Left ventricle myocardium inferior (tissue), 1 donor: ENCODE measurements at places on chromosomes 16 and 17. TPM values are rescaled to one million over a fixed set of nuclear protein-coding genes. Genes with fewer than 3 reads are reported as not detected.

GRCh38 chr17:57597101-57597500 lies 148.0 kb downstream of the CCDC182 start:
- DNase-seq: no peak
- H3K27me3 ChIP-seq: no peaks in the 10 kb centered on the region
- H3K27ac ChIP-seq: no peak overlapping the region
- no peaks in the 10 kb centered on the region for H3K36me3 ChIP-seq
- H3K4me3 ChIP-seq: no peak overlapping the region
- H3K4me1 ChIP-seq: peaks cover 26% of the 10 kb centered on the region

- H3K27ac ChIP-seq: peak overlapping the region; percentile 82
- peaks cover 23% of the 10 kb centered on the region for H3K4me1 ChIP-seq
- peak overlapping the region; percentile 91 for H3K4me3 ChIP-seq
- no peak for DNase-seq
Measured at GRCh38 chr16:2429771-2430663, 770 bp downstream of the CCNF start.

DNA sequence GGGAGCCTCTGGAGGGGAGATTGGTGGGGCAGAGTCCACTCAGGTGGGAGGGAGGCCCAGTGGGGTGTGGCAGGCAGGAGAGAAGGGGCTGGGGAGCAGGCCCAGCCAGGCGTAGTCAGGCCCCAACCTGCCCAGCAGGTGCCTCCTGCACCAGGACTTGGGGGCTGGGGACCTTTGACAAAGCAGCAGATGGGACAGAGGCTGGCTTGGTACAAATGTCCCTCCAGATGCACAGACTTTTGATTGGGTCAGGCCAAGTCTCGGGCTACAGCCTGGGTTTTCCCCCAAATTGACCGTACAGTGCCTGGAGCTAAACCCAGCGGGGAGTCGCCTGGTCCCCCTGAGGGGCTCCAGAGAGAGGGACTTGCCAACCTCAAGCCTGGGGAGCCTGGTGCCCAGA lies 411 bp downstream of the GGT6 start:
- peaks cover 32% of the 10 kb centered on the region for H3K4me1 ChIP-seq
- H3K27ac ChIP-seq: no peak overlapping the region
- no peak overlapping the region for H3K4me3 ChIP-seq
- no peak for DNase-seq
- no peaks in the 10 kb centered on the region for H3K36me3 ChIP-seq

GRCh38 chr17:77933777-77934398 lies 24.6 kb upstream of the TNRC6C start:
- no peaks in the 10 kb centered on the region for H3K36me3 ChIP-seq
- no peak for DNase-seq
- peaks cover 24% of the 10 kb centered on the region for H3K27me3 ChIP-seq
- H3K4me1 ChIP-seq: no peaks in the 10 kb centered on the region
- no peak overlapping the region for H3K27ac ChIP-seq

DNA sequence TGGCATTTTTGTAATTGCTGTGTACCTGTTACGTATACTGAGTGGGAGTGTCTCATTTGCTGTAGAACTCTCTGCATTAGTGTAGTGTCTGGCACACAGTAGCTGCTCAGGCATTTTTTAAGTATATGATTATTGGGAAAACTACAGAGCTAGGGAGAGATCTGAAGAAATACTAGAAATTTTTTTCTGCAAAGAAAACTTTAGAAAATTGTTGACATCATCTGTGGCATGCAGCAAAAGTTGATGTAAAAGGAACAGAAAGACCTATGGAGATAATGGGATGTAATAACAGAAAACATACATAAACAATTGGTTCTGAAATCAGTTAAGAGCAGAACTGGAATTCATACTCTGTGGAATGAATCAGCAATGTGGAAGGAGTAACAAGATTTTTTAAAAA lies 11.6 kb downstream of the CLTC start:
- peaks cover 98% of the 10 kb centered on the region for H3K4me1 ChIP-seq
- DNase-seq: no peak

DNA sequence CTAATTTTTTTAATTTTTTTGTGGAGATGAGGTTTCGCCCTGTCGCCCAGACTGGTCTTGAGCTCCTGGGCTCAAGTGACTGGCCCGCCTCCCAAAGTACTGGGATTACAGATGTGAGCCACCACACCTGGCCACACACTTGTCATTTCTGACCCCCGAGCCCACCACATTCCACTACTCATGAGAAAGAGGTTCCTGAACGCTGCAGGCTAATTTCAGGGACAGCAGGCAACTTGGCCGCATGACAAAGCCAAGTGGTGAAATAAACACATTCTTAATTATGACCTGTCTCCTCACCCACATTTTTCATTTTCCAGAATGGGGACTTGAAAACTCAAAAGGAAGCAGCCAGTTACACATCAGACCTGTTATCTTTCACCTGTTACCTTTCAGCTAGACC lies 114.5 kb downstream of the ABCC6 start:
- peaks cover 68% of the 10 kb centered on the region for H3K36me3 ChIP-seq
- H3K4me3 ChIP-seq: no peak overlapping the region
- no peaks in the 10 kb centered on the region for H3K4me1 ChIP-seq
- DNase-seq: no peak

KRT15 gene
- not detected for total RNA-seq

GRCh38 chr17:83041305-83041704 lies 38.1 kb upstream of the METRNL start:
- H3K4me3 ChIP-seq: no peak overlapping the region
- no peak for DNase-seq
- peaks cover 40% of the 10 kb centered on the region for H3K36me3 ChIP-seq
- no peaks in the 10 kb centered on the region for H3K27me3 ChIP-seq

CDH3 gene
- total RNA-seq: 0.08 TPM

GRCh38 chr17:72764632-72765041 lies 327.9 kb downstream of the SLC39A11 start:
- H3K36me3 ChIP-seq: peaks cover 5% of the 10 kb centered on the region
- H3K4me1 ChIP-seq: no peaks in the 10 kb centered on the region
- no peak overlapping the region for H3K4me3 ChIP-seq
- no peak overlapping the region for H3K27ac ChIP-seq
- no peak for DNase-seq
- no peaks in the 10 kb centered on the region for H3K27me3 ChIP-seq

- H3K27ac ChIP-seq: no peak overlapping the region
- H3K4me3 ChIP-seq: no peak overlapping the region
- H3K27me3 ChIP-seq: no peaks in the 10 kb centered on the region
- DNase-seq: no peak
- peaks cover 11% of the 10 kb centered on the region for H3K36me3 ChIP-seq
Measured at GRCh38 chr16:29306943-29307597, 99.4 kb downstream of the NPIPB11 start.

DNA sequence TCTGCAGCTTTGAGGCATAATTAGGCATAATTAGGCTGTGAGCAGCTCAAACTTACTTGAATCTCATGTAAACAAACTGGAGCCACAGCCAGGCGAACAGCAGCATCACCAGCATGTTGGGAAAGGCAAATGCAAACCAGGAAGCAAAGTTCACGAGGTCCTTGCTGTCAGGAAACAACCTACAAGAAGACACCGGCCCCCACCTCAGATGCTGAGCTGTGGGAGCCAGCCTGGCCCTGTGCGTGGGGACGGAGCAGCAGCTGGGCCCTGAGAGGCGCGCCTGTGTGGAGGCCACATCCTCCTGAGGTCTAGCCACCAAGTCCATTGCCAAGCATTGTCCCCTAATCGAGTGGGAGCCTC lies 12.2 kb downstream of the SLC13A5 start:
- no peak overlapping the region for H3K4me3 ChIP-seq
- no peak for DNase-seq
- H3K27me3 ChIP-seq: peaks cover 47% of the 10 kb centered on the region
- H3K4me1 ChIP-seq: no peaks in the 10 kb centered on the region
- H3K36me3 ChIP-seq: no peaks in the 10 kb centered on the region
- H3K27ac ChIP-seq: no peak overlapping the region

ABCA6 gene
- total RNA-seq: 18.5 TPM

DNA sequence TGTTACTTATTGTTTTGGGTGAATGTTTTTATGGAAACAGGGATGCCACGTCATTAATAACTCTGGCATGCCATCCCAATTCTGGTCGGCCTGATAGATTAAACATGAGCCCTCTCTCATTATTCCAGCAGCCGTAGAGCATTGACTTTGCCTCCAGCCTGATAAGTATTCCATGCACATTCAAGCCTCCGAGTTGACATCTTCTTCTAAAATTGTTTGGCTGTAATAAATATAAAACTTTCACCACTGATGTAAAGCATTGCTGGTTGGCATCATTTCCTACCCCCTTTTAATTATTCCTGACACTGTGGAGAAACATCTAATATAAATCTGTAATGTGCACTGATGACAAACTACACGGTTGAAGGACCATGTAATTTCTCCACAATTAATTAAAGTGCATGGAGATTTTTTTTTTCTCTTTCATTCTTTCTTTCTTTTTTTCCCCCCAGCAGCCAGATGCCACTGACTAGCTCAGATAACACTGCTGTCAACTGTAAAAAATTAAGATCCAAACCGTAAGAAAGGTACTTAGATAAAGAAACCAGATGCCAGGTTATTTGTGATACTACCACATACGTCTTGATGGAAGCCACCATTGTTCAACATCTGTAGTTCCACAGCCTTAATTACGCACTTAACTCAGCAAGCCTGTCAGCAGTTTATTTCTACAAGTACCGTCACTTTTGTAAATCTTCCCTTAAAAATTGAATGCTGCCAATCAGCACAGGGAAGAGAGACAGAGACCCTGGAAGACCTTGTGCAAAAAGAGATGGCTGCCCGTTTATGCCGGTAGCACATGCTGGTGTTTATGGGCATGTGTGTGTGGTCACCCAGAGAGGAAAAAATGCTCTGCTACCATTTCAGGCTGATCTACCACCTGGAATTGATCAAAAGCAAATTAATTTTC lies 237.7 kb downstream of the IRX3 start:
- H3K27me3 ChIP-seq: no peaks in the 10 kb centered on the region
- DNase-seq: no peak
- H3K4me1 ChIP-seq: no peaks in the 10 kb centered on the region
- H3K4me3 ChIP-seq: no peak overlapping the region
- no peaks in the 10 kb centered on the region for H3K36me3 ChIP-seq

GRCh38 chr17:29376667-29377270 lies 13.4 kb upstream of the TAOK1 start:
- no peak overlapping the region for H3K4me3 ChIP-seq
- no peak overlapping the region for H3K27ac ChIP-seq
- no peaks in the 10 kb centered on the region for H3K36me3 ChIP-seq
- no peaks in the 10 kb centered on the region for H3K27me3 ChIP-seq
- peak; percentile 26 for DNase-seq

HOXB7 gene
- total RNA-seq: 0.16 TPM

GRCh38 chr17:50289991-50290702 lies 15.9 kb downstream of the TMEM92 start:
- H3K4me1 ChIP-seq: peaks cover 13% of the 10 kb centered on the region
- peak overlapping the region; percentile 71 for H3K27ac ChIP-seq
- H3K36me3 ChIP-seq: no peaks in the 10 kb centered on the region
- H3K4me3 ChIP-seq: peak overlapping the region; percentile 17
- DNase-seq: peak; percentile 61
